ENCODE measurements at places on chromosomes 13 and 19.

DNA sequence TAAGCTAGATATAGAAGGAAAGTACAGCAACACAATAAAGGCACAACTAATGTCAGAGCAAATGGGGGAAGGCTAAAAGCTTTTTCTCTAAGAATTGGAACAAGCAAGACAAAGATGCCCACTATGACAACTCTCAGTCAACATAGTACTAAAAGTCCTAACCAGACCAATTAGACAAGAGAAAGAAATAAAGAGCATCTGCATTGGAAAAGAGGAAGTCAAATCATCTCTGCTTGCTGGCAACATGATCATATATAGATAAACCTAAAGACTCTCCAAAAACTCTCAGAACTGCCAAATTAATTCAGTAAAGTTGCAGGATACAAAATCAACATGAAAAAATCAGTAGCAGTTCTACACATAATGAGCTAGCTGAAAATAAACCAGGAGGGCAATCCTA lies 542.0 kb downstream of the DIAPH3 start:
- no peak for DNase-seq

DNA sequence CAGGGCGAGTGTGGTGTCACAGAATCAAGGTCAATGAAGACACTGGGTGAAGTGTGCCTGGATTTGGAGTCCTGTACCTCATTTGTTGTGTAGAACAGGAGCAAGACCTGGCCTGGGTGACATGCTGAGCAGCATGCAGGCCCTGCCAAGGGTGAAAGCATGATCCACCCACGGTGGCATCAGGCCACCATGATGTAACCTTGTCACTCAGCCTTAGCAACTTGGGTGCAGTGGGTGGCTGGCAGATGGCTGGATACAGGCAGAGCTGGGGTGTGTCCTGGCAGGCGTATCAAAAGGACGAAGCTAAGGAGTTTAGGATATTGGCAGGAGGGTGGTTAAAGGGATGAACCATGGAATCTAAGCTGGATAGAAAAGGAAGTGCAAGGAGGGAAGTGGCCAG lies 10.3 kb downstream of the THSD1 start:
- no peak for DNase-seq

- no peak for DNase-seq
These were observed 34.7 kb downstream of the OLFM2 start for GRCh38 chr19:9901642-9902041.

DNA sequence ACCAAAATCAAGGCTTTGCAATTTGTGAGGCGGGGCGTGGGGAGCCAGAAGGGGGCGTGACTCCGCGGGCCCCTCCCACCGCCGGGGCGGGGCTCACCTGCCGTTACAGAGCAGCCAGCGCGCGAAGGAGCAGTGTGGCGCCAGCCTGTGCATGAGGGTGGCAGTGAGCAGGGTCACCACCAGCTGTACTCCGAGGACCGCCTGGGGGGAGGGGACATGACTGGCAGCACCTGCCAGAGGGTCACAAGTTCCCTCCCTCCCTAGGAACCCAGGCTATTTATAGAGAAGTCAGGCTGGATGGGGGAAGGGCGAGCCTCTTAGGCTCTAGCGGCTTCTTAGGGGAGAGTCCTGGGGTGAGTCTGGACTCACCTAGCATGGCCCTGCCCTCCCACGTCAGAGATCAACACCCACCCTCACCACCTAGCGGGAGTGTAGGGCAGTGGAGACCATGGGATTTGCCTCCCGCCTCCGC lies 3.6 kb downstream of the TMEM161A start:
- DNase-seq = no peak

- DNase-seq = peak; percentile 4
These were observed 198.4 kb downstream of the NDFIP2 start for GRCh38 chr13:79679334-79679733.

GRCh38 chr13:112638157-112638750 lies 50.3 kb upstream of the TUBGCP3 start:
- DNase-seq = no peak

DNA sequence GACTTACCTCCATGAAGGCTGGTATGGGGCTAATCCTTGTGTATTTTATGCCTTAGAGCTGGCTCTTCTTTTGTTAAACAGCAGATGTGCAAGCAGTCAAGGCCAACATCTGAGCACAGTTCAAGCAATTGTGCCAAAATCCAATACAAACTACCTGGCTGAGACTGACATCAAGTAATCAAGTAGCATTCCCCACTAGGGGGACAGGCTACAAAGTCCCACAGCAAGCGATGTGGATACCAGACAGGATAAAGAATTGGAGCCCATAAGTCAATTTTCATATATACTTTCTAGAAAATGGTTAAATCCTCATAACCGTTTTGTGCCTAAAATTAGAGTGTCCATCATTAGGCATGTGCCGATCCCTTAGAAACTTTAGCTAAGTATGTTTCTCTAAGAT lies 675.8 kb downstream of the DIAPH3 start:
- DNase-seq = no peak

DNA sequence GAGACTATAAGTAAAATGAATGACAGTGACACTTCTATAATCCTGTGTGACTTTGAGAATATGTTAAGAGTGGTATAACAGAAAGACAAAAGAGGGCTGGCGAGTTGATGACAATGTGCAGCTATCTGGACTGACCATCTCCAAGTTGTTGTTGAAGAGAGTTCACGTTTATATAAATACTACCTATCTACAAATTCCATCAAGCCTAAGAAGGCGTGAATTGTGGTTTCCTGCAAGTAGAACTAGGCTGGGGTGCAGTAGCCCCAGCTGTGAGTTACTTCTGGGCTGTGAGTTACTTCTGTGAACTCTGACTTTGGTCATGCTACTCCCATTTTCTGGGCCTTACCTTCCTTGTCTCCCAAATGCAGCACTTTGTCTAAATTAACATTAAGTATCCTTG lies 561.0 kb downstream of the TBC1D4 start:
- no peak for DNase-seq

DNA sequence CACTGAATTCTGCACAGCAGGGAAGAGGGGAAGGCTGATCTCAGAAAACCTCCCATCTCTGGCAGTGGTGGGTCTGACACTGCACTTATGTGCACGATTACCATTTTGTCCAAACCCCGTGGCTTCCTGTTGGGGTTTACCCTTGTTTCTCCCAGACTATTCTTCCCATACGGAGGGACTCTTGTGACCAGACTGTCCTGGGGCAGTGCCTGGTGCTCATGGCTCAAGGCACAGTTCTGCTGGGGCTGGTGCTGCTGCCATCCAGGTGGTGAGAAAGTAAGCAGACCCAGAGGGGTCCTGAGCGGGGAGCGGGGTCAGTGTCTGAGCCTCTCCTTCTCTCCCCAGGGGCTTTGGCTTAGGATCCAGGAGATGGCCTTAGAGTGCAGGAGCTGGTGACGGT lies 5.1 kb upstream of the SIGLEC9 start:
- no peak for DNase-seq

GRCh38 chr13:75321084-75321483 lies 160.9 kb downstream of the TBC1D4 start:
- no peak for DNase-seq

DNA sequence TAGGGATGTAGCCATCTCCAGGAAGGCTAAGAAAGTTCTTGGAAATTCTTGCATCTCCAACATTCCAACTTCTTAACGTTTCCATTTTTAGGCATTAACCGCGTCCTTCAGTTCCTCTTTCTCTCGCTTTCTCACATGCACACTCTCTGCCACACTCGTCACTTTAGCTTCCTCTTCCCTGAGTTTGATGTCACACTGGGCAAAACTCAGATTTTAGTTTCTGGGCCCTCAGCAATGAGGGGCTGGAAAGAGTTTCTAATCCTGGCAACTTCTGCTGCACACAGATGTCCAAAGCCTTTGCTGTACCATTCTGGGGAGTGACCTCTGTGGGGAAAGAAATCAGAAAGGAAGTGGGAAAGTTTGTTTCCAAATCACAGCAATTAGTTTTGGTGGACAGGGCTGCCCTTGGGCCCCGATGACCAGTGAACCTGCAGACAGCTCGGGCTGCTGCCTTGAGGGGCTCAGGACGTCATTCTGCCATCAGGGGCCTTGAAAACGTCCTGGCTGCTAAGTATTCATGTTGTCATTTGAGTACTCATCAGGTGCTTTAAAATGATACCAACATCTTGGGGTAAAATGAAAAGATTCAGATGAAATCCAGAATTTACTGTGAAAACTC lies 89.3 kb downstream of the KL start:
- no peak for DNase-seq

GRCh38 chr13:97549201-97549600 lies 115.2 kb downstream of the RAP2A start:
- no peak for DNase-seq

GRCh38 chr19:5507065-5507909 lies 52.1 kb downstream of the ZNRF4 start:
- no peak for DNase-seq

- DNase-seq = no peak
These were observed 22.1 kb downstream of the MYO9B start for GRCh38 chr19:17097593-17098126.

GRCh38 chr13:92317066-92317465 lies 909.5 kb upstream of the GPC6 start:
- DNase-seq = no peak

- no peak for DNase-seq
These were observed 113.0 kb upstream of the SLC10A2 start for GRCh38 chr13:103178986-103179943.

GRCh38 chr19:19260417-19261214 lies 12.5 kb downstream of the TM6SF2 start:
- DNase-seq = no peak
